ENCODE measurements at places on chromosomes 4 and X.

- no peak for DNase-seq
These were observed 72.9 kb downstream of the WDR19 start for GRCh38 chr4:39255266-39255665.

DNA sequence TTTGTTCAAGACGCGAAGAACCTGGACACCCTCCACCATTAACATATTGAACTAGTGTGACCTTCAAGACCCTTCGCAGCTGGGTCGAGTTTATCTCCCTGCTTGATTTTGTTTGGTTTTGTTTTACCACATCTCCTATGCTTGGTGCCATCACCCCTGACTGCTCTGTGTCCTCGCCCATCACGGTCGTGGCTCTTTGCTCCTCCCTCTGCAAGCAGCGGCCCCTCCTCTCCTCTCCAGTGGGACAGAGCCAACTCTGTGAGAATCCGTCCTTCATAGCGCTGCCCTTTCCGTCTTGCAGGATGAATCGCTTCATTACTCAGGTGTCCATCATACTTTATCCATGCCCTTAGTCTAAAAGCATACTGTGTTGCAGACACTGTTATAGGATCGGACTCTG, 9.1 kb upstream of the FAM149A start:
- no peak for DNase-seq

DNA sequence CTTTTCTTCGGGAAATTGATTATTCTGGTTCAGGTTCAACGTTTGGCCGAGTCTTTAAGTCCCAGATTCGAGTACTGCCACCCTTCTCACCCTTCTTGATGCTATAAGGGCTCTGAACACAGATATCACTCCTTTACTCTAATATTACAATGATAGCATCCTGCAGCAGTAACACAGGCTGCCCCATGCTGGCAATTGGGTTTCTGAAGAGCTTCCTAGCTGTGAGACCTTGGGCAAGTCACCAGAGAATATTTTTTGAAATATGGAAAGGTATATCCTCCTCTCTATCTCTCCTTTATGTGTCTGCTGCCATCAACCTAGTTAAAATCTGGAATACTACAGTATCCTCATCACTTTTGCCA, 297 bp upstream of the MTMR8 start:
- no peak for DNase-seq

GRCh38 chr4:2930758-2931511, 32.3 kb downstream of the NOP14 start:
- no peak for DNase-seq

GRCh38 chr4:8853249-8853648, 18.4 kb downstream of the HMX1 start:
- no peak for DNase-seq

DNA sequence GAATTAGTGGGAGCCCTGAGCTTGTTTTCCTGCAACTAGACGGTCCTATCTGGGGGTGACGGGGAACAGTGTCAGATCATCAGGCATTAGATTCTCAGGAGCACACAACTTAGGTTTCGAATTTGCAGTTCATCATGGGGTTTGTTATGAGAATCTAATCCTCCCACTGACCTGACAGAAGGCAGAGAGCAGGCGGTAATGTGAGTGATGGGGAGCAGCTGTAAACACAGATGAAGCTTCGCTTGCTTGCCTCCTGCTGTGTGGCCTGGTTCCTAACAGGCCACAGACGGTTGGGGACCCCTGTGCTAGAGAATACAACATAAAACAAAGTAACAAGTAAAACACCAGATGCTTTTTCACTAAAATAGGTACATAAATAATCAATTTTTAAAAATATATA, 86.2 kb upstream of the BLTP1 start:
- no peak for DNase-seq

DNA sequence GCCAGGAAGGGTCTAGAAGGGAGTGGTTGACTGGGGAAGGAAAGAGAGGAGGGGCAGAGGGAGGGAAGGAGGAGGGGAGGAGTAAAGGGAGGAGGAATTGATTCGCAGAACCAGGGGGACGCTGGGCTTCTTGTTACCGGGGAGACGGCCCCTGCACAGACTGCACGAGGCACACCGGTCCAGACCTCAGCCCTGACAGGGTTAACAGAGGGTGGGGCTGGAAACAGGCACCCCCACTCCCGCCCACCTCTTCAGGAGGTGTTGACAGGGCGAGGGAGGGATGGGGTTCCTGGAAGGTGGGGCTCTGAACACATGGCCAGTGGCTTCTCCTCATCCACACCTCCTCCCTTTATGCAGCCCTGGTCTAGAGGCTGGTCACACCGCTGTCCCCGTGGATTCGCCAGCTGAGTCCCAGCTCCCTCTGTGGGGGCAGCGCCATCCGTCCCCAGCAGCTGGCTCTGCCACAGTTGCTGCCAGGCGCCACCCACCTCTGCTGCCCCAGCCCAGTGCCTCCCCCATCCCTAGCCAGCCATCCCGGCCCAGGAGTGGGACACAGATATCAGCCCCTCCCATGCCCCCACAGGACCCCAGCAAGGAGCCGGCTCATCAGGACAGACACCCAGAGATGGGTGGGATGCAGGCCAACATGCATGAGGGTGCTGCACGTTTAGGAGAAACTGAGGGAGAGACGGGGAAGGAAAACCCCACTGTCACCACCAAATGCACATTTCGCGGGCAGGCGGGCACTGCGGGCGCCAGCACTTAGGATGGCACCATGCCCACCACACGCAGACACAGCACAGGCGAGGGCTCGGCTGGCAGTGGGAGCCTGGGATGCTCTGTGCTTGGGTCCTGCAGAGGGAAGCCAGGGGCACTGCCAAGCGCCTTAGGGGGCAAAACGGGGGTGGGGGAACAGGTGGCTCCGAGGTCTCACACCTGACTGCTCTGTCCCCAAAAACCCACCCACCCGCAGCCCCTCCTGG, 87.6 kb downstream of the ABLIM2 start:
- no peak for DNase-seq

- DNase-seq: no peak
These were observed 206.7 kb downstream of the MGST2 start for GRCh38 chr4:139872274-139872673.

GRCh38 chr4:68344049-68344448, 5.8 kb downstream of the YTHDC1 start:
- DNase-seq: no peak

GRCh38 chrX:133699023-133699728, 283.9 kb upstream of the GPC4 start:
- no peak for DNase-seq

GRCh38 chr4:141638230-141638629, 1.8 kb downstream of the IL15 start:
- no peak for DNase-seq

GRCh38 chr4:148101790-148102189, 340.4 kb downstream of the NR3C2 start:
- no peak for DNase-seq

GRCh38 chr4:38180456-38180855, 220.3 kb downstream of the PTTG2 start:
- DNase-seq: no peak

DNA sequence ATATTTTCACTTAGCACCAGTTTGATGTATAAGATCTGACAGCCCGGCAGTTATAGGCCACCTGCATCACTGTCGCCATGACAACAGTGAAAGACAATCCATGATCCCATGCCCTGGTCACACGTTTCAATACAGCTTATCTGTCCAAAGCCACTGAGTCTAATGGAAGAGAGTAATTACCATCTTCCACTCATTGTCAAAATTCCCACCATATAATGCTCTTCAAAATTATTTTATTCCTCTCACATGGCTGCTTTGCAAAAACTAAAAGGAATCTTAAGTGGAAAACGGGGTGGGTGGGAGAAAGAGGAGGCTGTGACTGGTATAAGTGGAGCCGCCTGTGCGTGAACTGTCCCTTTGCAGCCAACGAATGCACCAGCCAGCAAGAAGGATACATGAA, 44.2 kb downstream of the MAML3 start:
- DNase-seq: no peak

GRCh38 chrX:11632732-11633131, 33.0 kb downstream of the ARHGAP6 start:
- no peak for DNase-seq

DNA sequence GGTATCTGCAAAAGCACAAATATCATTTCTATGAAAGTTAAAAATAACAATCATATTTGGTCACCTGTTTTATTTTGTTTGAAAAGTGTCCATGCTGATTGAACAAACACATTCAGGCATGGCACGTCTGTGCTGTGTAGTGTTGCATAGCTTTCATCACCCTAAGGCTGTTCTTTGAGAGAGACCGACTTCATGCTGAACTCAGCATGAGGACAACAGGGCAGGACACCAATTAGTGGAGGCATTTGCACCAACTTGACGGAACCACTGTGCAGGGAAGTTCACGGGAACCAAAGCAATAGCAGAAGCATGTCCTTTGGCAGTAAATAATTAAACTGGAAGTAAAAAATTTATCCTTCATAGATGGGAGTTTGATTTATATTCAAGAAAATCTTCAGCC, 158.4 kb upstream of the SLC7A11 start:
- DNase-seq: no peak

DNA sequence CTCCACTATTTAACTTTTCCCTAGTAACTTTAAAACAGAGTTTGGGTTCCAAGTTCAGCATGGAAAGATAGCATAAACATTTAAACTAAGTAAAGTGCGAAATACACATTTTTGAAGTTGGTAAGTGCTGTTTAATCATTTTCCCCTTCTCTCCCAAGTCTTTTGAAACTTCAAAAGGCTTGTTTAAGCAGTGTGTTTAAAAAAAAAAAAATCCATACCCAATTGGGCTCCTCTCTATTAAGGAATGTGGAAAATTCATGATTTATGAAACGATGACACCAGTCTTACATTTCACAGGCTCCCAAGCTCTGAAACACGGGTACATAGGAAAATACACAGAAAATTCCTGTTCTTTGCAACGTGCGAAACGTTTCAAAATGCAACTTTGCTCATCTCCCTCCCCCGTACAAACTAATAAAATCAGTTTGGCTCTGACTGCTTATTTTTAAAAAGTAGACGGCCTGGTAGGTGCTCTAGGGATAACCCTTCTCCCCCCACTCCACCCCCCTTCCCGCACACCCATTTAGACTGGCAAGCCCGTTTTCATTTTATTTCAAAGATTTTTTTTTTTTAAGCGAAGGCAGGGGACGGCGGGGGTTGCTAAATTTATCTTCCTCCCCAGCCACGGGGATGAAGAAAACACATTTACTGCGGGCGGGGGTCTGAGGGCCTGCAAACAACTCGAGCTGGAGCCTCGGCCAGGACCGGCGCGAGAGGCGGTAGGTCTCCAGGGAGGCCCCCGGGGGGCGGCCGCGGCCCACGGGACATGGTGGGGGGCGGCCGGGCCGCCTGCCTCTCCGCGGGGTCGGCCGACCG, 786 bp upstream of the ZFX start:
- DNase-seq: peak; percentile 76

GRCh38 chrX:49754233-49754857, 58.6 kb upstream of the PAGE1 start:
- peak; percentile 32 for DNase-seq

DNA sequence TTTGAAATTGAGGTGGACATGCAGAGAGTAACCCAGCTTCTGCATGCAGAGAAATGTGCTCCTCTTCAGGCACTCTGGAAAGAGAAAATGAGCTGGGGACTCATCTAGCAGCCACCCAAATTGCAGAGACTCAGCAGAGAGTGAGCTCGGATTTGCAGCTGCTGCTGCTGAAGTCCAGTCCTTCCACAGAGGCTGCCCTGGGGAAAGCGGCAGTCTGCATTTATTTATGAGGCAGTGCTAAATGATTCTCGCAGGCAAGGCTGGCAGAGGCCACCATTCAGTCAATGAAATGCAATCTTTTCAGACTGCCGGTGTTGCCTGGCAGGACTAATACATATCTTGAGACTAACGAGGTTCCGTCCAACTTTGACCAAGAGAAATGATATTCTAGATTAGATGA, 404.8 kb downstream of the NLGN4X start:
- DNase-seq: no peak

GRCh38 chr4:89820010-89820409, 17.0 kb downstream of the SNCA start:
- no peak for DNase-seq

DNA sequence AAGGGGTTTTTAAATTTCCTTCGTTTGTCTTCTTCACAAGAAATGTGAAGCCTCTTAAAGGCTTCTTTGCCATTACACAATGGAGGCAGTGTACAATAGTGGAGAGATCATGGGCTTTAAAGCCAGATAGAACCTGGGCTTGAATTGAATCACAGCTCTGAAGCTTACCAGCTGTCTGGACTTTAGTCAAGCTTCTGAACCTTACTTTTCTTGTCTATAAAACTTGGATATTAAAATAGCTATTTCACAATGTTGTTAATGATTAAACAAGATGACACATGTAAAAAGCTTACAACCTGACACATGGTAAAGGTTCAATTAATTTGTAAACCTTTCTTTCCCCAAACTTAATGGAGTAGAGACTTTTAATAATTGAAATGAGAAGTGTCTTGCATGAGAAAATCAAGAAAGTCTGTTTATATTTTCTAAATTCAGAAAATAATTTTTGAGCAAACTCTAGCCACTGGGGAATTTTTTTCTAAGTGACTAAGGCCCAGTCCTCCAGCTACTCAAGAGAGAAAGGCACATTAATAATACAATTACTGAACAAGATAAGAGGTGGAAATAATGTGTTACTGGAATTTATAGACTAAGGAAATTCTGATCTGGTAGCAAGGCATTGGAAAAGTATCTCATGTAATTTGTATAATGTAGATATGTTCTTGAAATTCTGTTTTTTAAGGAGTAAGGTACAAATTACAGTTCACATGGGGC, 21.7 kb upstream of the TBC1D8B start:
- no peak for DNase-seq

DNA sequence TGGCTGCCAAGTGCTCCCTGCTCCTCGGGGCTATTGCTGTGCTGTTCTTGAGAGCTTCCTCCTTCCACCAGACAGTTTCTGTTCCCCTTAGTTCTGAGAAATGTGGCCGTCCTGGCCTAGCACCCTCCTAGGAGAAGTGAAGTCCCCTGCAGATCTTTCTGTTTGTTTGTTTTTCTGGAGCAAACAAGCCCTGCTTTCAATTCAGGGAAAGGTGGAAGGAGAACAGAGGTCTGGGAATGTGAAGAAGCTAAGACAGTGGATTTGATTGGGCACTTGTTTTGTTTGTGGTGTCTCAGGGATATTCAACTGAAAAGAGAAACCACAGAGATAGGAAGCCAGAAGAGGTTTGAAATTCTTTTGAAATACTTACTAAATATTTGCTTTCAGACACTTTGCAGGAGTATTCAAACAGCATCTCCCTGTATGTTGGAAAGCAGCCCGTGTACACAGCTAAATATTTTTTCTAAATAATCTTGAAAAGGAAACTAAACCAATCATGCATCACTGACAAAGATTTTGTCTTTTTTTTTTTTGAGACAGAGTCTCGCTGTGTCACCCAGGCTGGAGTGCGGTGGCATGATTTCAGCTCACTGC, 36.5 kb upstream of the PPM1K start:
- DNase-seq: no peak

GRCh38 chrX:9846631-9847030, 60.4 kb downstream of the SHROOM2 start:
- no peak for DNase-seq

DNA sequence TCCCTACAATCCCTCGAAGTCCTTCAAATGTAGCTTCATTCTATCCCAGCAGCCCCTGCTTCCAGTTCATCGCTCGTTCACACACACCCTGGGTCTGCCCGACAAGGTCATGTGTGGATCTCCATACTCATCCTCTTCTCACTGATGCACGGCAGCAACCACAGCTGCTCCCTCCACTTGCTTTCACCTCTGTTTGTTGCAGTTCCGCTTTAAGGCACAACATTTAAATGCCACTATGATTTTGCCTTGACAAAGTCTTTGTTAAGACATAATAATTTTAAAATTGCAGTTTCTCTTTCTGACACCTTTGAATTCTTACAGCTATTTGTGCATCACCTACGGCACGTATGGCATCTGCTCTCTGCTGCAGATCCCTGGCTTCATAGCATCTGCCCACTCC, 1.8 kb downstream of the ODAPH start:
- DNase-seq: no peak

GRCh38 chr4:186249785-186250754, 15.9 kb upstream of the F11 start:
- DNase-seq: no peak
